Sigmoid colon (tissue), 7 donors: ENCODE measurements at places on chromosomes 6 and 20. TPM values are rescaled to one million over a fixed set of nuclear protein-coding genes. Genes with fewer than 3 reads are reported as not detected.

Gene OR12D3
- not detected for polyA plus RNA-seq

Gene LAMA2
- 4.5 TPM for polyA plus RNA-seq

DNA sequence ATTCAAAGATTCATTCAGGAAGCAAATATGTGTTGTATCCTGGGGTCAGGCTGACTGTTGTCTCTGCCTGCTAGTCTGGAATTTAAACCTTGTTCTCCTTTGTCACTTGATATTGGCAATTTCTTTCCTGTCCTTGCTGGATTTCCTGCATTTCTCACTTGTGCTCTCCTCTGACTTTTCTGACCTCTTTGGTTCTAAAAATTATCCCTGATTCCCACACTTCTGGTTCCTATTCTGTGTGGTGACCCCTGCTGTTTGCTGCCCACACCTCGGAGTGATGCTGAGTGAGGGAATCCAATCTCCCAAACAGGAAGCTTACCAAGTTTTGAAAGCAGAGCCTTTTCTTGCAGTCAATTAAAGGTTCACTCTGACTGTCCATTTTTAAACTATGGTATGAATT is 345.3 kb downstream of the CDKAL1 start:
- H3K4me3 ChIP-seq, result no peak overlapping the region
- no peak for DNase-seq
- H3K27ac ChIP-seq, result no peak overlapping the region
- no peaks in the 10 kb centered on the region for H3K36me3 ChIP-seq
- H3K27me3 ChIP-seq, result no peaks in the 10 kb centered on the region
- H3K4me1 ChIP-seq, result no peaks in the 10 kb centered on the region

DNA sequence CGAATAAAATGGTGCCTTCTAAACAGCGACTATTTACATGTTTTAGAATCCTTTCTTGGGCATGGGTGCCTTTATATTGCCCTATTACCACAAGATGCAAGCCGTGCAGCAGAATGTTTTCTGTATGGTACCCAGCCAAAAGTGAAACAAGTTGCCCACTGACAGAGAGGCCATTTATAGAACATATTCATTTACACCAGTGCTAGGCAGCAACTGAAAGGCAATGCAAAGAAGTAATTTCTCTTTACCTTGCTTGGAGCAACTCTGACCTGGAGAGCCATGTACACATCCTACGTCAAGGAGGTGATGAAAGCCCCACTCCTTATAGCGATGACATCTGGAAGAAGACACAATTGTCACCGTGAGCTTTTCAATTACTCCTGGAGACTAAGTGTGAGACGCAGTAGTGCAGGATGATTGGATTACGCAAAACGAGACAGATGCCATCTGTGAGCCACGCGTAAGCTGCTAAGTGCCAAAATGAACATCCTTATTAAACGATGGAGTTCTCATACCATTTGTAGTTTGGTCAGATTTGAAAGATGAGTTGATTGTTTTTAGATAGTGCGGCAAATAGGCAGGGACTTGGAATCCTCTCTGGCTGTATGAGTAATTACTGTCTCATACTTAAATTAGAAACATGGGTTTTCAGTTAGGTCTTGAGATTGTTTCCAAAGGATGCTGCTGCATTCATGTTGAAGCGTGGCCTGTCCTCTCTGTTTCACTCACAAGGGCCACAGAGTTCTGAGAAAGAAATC is at the start of gene TMEM244:
Gene TMEM244 (minus strand): TSS at position 408 of the 758 bp plus-strand sequence. CDS start 127 bp downstream, at position 281.
- no peak within 1 kb of the TSS for H3K27ac ChIP-seq
- H3K4me3 ChIP-seq, result no peak within 1 kb of the TSS
- peaks cover 13% of the 10 kb centered on the region for H3K4me1 ChIP-seq
- DNase-seq, result no peak
